ENCODE measurements at places on chromosomes 3 and 15.

DNA sequence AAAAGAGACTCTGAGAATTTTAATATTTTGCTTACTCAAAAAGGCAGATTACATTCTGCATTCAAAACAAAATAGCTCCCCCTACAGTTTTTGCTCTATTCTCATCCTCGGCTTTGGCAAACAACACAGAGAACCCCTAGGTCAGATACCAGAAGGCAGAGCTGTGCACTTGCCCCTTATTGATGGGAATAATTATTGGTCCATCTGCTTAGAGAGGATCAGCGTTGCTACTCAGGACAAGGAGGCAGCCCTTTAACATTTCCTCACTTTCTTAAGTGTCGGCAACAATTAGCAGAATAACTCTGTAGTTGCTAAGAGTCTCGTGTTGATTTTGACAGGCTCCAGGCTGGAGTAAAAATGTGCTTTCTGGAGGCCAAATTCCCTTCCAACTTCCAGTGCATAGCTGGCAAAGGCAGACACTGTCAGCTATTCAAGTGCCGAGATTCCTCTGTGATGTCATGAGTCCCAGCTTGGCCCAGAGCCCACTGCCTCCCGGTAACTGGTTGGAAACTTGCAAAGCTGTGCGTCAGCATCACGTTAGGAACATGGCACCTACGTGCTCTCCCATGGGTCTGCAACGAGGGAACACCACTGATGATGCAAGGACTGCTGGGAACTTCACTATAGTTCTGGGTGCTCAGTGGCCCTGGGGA lies 482.7 kb upstream of the ADAMTS9 start:
- no peaks in the 10 kb centered on the region for H3K36me3 ChIP-seq
- H3K4me3 ChIP-seq = no peak overlapping the region
- no peaks in the 10 kb centered on the region for H3K4me1 ChIP-seq
- no peaks in the 10 kb centered on the region for H3K27me3 ChIP-seq

- no peaks in the 10 kb centered on the region for H3K4me1 ChIP-seq
- H3K27me3 ChIP-seq = no peaks in the 10 kb centered on the region
- H3K36me3 ChIP-seq = no peaks in the 10 kb centered on the region
These were observed 595.8 kb downstream of the NLGN1 start for GRCh38 chr3:173993299-173993698.

DNA sequence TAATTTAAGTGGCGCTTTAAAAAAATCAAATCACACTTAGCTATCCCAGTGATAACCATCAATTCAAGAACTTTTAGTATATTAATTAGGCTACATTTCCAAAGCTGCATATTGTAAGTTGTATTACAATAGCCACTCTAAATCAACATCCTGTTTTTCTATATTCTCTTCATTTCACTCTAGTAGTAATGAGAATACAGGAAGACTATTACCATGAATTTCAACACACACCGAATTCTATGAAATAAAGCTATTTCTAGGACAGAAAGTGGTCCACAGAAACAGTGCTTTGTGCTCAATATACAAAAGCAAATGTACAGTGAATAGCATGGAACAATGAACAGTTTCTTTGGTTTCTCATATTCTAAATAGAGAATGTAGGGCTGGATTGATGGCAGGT lies 24.6 kb downstream of the TRAT1 start:
- peaks cover 64% of the 10 kb centered on the region for H3K36me3 ChIP-seq
- no peaks in the 10 kb centered on the region for H3K27me3 ChIP-seq
- peaks cover 40% of the 10 kb centered on the region for H3K4me1 ChIP-seq
- no peak overlapping the region for H3K27ac ChIP-seq

DNA sequence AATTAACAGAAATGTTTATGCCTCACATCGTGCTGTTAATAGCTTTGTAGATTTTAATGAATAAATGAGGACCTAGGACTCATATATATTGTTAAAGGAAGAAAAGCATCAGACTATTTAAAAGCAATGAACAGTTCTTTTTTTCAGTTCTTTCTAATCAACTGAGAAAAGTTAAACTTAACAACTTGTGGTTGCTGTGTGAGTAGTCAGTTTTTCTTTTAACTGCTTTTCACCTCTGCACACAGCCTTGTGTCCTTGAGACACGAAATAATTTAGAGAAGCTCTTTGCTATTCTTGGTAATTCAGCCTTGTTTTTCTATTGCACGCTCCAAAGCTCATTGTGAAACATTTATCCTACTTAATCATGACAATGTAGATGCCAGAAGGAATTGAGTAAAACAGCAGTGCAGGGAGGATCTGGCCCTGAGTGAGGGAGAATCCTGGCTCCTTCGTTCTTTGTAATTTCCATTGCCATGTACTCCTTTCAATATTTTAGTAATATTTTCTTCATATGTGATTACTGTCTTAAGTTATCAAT lies 499.0 kb downstream of the PYDC2 start:
- H3K27ac ChIP-seq = no peak overlapping the region
- H3K27me3 ChIP-seq = no peaks in the 10 kb centered on the region
- H3K36me3 ChIP-seq = no peaks in the 10 kb centered on the region
- no peaks in the 10 kb centered on the region for H3K4me1 ChIP-seq
- no peak for DNase-seq
- H3K4me3 ChIP-seq = no peak overlapping the region

DNA sequence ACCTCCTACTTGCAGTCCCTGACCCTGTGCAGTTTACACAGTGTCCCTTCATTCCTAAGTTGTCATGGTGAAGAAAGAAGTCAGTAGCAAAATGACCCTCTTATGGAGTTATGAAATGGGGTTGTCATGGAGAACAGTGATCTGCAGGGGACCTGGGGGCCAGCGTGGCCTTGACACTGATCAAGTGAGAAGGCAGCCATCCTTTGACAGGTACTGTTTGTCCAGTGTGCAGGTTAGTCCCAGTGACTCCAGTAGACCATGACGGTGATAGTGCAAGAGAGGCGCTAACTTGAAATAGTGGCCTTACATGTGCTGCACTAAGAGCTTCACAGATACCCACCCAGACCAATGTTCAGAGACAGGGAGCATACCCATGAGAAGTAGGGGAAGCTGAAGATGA lies 87.9 kb downstream of the IL12A start:
- H3K27me3 ChIP-seq = no peaks in the 10 kb centered on the region
- DNase-seq = no peak
- no peaks in the 10 kb centered on the region for H3K36me3 ChIP-seq
- no peak overlapping the region for H3K4me3 ChIP-seq
- no peaks in the 10 kb centered on the region for H3K4me1 ChIP-seq

DNA sequence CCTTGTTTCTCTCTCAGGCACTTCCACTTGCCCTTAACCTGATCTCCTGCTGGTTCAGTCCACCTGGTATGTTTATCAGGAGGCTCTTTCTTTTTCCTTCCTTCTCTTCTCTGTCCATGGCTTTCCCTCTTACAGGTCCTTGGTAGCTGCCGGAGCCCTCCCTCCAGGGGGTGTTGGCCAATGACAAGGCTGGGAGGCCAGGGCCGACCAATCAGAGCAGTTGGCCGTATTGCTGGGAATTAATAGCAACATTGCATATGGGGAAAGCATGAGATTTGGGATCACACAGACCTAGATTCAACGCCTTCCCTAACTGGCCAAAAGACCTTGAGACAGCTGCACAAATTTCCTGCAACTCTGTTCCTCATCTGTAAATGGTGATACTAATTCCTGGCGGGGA lies 62.4 kb downstream of the CEMIP start:
- no peaks in the 10 kb centered on the region for H3K36me3 ChIP-seq
- H3K4me1 ChIP-seq = no peaks in the 10 kb centered on the region
- no peak for DNase-seq
- peaks cover 49% of the 10 kb centered on the region for H3K27me3 ChIP-seq
- no peak overlapping the region for H3K27ac ChIP-seq

DNA sequence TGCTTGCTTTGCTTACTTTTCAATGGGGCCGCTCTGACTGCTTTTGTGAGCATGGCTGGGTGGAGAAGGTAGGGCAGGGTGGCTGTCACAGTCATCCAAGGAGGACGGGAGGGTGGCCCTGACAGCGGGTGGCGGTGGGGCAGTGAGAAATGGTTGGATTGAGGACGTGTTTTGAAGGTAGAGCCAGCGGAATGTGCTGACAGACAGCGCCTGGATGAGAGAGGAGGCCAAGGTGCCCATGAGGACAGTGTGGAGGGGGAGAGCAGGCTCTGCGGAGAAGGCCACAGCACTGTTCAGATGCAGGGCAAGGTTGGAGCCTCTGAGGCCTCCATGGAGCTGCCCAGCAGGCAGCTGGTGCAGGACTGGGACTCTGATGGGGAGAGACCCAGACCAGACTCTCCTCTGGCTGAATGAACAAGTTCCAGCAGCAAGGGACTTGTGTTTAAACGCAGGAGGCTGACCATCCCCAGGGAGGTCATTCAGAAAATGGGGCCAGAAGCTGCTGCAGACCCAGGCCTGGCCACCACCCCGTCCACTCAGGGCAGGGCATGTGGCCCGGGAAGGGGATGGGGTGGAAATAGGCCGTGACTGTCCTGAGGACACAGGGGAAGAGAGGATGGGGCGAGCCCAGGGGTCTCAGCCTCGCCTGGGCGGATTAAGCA lies 120.3 kb upstream of the PRR20G start:
- no peak for DNase-seq
- H3K4me1 ChIP-seq = no peaks in the 10 kb centered on the region
- H3K36me3 ChIP-seq = no peaks in the 10 kb centered on the region
- H3K4me3 ChIP-seq = no peak overlapping the region

DNA sequence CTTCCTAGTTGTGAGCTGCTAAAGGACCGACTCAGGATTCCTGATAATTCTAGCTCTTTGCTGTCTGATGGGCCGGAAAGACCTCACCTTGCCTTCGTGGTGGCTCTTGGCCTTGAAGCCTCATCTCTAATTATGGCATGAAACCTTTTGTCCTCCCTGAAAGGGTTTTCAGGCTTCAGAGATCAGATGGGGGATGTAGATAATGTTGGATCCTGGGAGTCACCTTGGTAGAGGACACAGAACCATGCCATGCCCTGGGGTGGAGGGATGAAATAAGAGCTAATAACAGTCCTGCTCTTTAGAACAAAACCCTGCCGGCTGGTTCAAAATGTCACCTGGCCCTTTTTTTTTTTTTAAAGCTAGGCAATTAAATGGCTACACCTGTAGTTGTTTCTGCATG lies 50.8 kb upstream of the SYN2 start:
- peaks cover 7% of the 10 kb centered on the region for H3K27me3 ChIP-seq
- no peak overlapping the region for H3K27ac ChIP-seq
- H3K4me1 ChIP-seq = no peaks in the 10 kb centered on the region
- no peak overlapping the region for H3K4me3 ChIP-seq
- DNase-seq = no peak
- H3K36me3 ChIP-seq = no peaks in the 10 kb centered on the region

DNA sequence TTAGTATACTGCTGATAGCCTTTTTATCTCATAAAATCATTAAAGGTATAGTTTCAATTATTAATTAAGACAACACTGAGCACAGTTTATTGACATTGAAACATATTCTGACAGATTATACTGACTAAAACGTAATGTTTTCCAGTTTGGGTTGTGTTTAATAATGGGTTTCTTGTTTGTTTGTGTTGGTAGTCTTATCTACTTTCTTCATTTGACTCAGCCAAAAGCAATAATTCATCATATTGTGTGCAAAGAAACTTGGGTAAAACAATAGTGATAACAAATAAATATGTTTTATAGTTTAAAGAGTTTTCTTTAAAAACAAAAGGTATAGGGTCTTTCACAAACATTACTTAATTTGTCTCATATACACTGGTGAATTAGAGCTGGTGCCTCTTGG lies 629.2 kb upstream of the AGTR1 start:
- H3K27ac ChIP-seq = no peak overlapping the region
- DNase-seq = no peak
- no peaks in the 10 kb centered on the region for H3K36me3 ChIP-seq
- H3K27me3 ChIP-seq = no peaks in the 10 kb centered on the region

GRCh38 chr3:76107935-76108570 lies 322.7 kb upstream of the ZNF717 start:
- no peaks in the 10 kb centered on the region for H3K27me3 ChIP-seq
- no peak for DNase-seq
- H3K4me3 ChIP-seq = no peak overlapping the region
- H3K4me1 ChIP-seq = no peaks in the 10 kb centered on the region
- no peak overlapping the region for H3K27ac ChIP-seq

DNA sequence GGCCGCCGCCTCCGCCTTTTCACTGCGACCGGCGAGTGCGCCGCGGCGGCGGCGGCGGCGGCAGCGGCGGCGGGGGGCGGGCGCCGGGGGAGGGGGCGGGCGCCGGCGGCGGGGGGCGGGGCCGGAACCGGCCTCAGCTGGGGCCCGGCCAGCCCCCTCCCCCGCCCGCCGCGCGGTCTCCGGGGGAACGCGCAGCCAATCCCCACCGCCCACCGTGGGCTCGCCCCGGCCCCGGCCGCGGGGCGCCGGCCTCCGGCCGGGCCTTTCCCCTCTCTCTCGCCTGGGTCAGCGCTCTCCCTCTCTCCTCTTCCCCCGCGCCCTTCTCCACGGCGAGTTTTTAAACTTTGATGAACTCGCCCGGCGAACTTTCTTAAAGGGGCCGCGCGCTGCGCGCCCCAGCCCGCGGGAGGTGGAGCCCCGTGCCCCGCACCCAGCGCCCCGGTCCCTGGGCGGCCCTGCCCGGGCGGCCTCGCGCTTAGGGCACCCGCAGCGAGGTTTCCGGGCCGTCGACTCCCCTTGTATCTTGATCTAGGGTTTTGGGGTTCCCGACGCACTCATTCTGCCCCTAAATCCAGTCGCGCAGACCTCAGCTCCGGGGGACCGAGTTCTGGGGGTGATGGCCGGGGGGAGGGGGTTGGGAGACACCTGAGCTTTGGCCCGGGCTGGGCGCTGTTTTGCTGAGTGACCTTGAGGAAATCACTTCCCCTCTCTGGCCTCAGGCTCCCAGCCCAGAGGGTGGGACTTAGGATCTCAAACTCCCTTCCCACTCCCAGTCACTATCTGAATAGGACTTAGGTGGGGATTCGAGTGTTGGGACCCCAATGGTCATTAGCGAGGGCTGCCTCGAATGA lies at the start of gene RBPMS2:
Gene RBPMS2 (minus strand): TSS at position 39 of the 851 bp plus-strand sequence. CDS start 270 bp downstream, outside the sequence.
- H3K36me3 ChIP-seq = no peaks in the 10 kb centered on the region
- no peak within 1 kb of the TSS for H3K27ac ChIP-seq
- DNase-seq = no peak
- H3K4me3 ChIP-seq = peak within 1 kb of the TSS; percentile 63

GRCh38 chr15:76024021-76024768 lies 12.0 kb upstream of the NRG4 start:
- no peak overlapping the region for H3K27ac ChIP-seq
- peaks cover 33% of the 10 kb centered on the region for H3K27me3 ChIP-seq
- no peaks in the 10 kb centered on the region for H3K4me1 ChIP-seq
- DNase-seq = no peak

DNA sequence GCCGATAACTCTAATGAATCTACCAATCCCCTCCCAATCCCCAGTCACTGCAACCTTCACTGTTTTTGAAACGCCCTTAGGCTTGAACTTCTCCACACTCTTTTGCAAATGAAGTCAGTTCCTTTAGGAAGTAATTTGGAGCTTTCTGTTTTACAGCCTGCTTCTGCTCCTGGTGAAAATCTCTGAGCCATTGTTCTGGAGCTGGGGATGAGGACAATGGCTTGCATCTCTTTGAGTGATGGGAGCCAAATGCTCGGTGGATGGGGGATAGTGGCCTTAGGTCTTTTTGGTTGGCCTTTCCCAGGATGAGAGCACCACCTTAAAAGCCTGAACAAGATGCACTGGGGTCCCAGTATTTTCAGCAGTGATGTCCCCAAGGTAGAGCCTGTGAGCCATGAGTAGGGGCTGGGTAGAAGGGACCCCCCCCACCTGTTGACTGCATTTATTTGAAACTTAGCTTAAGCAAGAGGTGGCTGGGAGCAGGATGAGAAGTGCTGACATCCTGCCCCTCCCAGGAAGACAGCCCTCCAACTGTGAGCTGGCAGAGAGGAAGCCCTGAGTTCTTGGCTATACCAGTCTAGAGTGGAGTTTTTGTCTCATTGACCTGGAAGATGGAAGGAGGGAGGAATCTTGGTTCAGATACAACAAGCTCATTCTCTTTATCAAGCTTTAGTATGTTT lies 7.6 kb upstream of the MYO5C start:
- DNase-seq = no peak
- H3K36me3 ChIP-seq = no peaks in the 10 kb centered on the region
- H3K27me3 ChIP-seq = no peaks in the 10 kb centered on the region
- H3K4me1 ChIP-seq = no peaks in the 10 kb centered on the region
- H3K4me3 ChIP-seq = no peak overlapping the region
- no peak overlapping the region for H3K27ac ChIP-seq

Measured in T-cell (primary cell).